ENCODE measurements at places on chromosomes 13 and 19.

DNA sequence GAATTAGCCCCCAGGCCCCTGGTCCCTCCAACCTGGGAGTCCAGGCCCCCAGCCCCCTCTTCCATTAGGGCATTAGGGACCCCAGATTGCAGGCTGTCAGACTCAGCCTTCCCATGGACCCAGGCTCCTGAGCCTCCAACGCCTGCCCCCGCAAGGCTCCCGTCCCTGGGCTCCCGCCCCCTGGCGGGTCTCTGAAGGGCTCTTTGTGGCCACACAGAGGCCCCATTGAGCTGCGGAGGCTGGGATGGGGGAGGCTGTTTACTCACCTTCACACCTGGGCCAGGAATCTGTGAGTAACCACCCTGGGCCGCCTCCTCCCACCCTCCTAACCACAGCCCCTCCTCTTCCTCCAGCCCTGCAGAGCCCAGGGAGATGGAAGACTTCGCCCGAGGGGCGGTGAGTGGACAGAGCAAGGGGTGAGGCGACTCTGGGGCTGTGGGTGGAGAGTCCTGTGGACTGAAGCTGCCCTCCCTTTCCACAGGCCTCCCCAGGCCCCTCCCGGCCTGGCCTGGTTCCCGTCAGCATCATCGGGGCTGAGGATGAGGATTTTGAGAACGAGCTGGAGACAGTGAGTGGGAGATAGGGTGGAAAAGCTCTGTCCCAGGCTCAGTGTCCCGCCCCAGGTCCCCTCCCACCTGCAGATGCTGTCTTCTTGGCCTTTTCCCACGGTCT, 4.9 kb downstream of the ARHGEF1 start:
- peak; percentile 84 for DNase-seq

- no peak for DNase-seq
Observed at GRCh38 chr13:38045278-38046048, 175.9 kb upstream of the TRPC4 start.

DNA sequence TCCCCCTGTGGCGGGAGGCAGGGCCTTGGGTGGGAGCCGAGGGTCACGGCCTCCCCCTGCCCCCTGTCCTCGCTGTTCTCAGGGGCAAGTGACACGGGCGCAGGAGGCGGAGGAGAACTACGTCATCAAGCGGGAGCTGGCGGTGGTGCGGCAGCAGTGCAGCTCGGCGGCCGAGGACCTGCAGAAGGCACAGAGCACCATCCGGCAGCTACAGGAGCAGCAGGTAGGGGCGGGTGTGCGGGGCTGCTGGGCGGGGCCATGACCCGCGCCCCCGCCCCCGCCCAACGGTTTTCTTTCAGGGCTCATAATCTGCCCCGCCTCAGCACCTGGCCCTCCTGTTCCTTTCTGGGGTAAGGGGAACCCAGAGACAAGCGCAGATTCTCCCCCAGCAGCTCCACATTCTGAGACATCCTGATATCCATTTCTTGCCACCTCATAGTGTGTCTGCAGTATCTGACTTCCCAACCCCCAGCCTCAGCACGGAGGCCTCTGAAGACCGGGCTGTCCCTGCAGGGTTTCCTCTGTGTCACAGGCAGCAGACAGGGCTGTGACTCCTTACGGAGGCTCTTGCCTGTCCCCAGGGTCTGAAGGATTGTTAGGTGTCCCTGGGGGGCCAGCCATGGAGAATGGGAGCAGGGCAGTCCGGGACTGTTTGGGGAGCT, 15.9 kb downstream of the PRR36 start:
- no peak for DNase-seq

DNA sequence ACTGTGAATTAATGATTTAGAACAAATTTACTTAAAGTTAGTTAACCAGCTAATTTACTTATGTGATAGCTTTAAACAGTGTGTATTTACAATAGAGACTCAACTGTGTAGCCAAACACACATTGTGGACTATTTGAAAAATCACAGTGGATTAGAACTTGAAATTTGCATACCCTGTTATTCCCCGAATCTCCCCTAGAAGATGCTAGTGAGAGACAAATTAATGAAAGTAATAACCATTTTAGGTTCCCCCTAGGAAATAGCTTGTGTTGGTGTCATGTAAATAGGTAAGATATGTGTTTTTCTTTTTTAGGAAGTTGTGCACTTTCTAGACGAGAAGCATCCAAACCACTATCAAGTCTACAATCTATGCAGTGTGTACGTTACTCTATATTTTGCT, 98.5 kb downstream of the C1QTNF9 start:
- no peak for DNase-seq

DNA sequence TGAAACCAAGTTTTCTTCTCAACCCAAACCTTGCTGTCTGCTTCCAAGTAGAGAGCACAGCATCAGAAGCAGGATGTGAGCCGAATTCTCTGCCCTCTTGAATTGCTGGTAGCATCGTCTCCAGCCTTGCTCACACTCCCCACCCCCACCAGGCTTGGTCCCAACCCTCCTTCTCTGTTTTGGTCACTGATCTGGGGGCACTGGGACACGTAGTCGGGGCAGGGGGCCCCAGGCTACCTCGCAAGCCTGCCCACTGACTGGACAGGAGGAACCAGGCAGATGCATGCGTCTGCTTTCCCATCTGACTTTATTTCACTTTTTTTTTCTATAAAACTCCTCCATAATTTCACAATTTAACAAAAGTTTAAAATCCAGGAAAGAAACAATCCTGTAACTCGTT, 69.7 kb downstream of the MLLT1 start:
- no peak for DNase-seq

- DNase-seq = peak; percentile 21
Observed at GRCh38 chr13:42574435-42575311, 721 bp downstream of the TNFSF11 start.

DNA sequence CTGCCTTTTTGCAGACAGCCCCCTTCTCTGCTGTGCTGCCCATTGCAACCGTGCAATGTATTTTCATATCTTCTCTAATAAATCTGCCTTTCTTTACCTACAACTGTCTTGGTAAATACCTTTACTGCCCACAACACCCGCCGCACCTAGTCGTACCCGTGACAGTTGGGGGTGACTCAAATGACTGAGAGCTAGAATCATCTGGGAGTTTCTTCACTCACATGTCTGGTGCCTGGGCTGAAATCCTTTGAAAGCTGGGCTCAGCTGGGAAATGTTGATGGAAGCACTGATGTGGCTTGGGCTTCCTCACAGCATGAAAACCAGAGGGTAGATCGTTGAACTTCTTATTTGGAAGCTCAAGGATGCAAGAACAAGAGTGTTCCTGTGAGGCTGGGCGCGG, 2.8 kb upstream of the PNMA8A start:
- DNase-seq = no peak

GRCh38 chr19:50721441-50722137, 1.6 kb upstream of the CLEC11A start:
- no peak for DNase-seq

GRCh38 chr13:99227909-99228688, 27.4 kb downstream of the UBAC2 start:
- no peak for DNase-seq

DNA sequence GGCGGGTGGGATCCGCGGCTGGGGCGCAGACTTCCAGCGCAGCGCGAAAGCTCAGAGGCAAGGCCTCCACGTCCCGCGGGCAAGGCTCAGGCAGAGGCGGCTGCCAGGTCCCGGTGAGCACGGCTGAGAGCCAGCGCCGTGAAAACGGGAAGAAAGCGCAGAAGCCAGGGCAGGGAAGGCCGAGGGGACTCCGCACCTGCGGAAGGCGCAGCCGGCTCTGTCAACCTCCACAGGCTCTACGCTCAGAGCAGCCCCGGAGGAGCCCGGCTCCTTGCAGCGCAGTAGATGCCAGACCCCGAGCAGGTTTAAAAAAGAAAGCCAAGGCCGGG, 131.0 kb downstream of the RNF17 start:
- no peak for DNase-seq

- DNase-seq = no peak
Observed at GRCh38 chr13:27523346-27524073, 73.1 kb upstream of the MTIF3 start.

- DNase-seq = no peak
Observed at GRCh38 chr19:47274891-47275761, 441 bp downstream of the INAFM1 start.

DNA sequence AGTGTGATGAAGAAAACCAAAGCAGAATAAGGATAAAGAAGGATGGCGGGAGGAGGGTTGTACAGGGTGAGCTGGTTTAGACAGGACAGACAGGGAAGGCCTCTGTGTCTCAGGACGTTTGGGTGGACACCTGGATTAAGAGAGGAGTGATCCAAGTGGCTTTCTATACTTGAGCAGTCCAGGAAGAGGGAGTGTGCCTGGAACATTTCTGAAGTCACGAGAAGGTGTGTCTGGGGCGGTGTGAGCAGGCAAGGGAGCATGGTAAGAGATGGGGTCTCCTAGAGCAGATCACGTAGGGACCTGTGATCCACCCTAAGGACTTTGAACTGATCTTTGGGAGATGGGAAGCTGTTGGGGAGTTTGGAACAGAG, 15.4 kb upstream of the STK24 start:
- DNase-seq = no peak

DNA sequence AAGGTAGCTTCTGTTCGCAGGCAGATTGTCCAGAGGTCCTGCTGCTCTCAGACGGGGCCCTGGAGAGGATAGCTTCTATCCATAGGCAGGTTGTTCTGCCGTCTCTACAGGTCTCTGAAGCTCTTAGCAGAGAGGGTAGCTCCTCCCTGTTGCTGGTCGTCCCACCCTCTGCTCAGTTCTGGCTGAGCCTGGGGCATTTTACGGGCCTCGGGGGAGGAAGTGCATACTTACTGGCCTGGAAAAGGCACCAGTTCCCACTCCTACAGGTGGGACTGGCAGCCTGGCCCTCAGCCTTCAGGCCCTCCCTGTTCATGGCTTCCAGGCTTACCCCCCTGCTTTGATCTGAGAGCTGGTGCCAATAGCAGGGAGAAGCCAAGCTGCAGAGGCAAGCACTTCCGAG, 42.3 kb downstream of the USPL1 start:
- no peak for DNase-seq

GRCh38 chr13:74115133-74115532, 19.1 kb downstream of the KLF12 start:
- DNase-seq = no peak

DNA sequence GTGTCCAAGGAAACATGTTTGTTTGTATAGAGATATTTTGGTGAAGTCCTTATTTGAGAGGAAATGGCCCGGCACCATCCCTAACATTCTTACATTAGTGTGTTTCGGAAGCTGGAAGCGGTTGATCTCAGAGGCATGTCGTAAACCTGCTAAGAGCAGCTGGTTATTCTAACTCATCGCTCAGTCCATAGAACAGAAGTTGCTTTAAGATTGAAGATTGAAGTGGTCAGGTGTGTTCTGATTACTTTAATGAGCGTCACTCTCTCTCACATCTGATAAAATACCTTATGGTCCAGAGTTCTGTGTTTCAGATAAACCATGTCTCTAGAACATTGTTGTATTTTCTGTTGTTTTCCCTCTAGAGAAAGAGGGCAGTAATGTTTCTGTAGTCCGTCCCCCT, 60.2 kb upstream of the FLT1 start:
- no peak for DNase-seq

- no peak for DNase-seq
Observed at GRCh38 chr13:43880214-43880855, 631 bp downstream of the LACC1 start.

DNA sequence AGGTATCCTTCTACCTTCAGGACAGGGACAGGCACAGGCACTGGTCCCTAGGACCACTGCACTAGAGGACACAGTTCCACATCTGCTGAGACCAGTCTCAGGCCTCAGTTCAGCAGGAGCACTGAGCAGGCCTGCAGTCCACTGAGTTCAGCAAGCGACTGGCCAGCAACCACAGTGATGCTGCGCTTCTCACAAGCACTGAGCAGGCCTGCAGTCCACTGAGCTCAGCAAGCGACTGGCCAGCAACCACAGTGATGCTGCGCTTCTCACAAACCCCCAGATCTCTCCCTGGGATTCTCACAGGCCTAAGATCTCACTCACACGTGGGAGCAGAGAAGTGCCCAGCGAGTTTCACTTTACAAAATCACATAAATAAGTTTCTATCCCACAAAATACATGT, 140.6 kb downstream of the IRS2 start:
- no peak for DNase-seq

DNA sequence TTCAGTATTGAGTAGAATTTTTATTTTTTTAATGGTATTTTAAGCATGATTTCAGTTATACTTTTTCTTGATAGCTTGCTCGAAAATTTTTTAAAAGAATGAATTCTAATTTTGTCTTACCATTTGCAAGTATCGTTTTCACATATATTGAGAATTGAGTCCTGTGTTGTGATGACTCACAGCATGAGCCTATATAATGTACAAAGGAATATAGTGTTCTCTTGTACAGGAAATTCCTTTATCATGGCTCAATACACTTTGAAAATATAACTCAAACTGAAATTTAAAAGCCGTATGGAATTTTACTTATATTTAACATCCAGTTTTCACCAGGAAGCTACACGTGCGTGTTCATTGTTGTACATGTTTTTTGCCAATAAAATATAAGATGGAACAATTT, 161.1 kb upstream of the TMTC4 start:
- no peak for DNase-seq

GRCh38 chr19:33186431-33187182, 7.5 kb upstream of the LRP3 start:
- DNase-seq = no peak

- peak; percentile 36 for DNase-seq
Observed at GRCh38 chr19:7904074-7905020, 670 bp downstream of the MAP2K7 start.

DNA sequence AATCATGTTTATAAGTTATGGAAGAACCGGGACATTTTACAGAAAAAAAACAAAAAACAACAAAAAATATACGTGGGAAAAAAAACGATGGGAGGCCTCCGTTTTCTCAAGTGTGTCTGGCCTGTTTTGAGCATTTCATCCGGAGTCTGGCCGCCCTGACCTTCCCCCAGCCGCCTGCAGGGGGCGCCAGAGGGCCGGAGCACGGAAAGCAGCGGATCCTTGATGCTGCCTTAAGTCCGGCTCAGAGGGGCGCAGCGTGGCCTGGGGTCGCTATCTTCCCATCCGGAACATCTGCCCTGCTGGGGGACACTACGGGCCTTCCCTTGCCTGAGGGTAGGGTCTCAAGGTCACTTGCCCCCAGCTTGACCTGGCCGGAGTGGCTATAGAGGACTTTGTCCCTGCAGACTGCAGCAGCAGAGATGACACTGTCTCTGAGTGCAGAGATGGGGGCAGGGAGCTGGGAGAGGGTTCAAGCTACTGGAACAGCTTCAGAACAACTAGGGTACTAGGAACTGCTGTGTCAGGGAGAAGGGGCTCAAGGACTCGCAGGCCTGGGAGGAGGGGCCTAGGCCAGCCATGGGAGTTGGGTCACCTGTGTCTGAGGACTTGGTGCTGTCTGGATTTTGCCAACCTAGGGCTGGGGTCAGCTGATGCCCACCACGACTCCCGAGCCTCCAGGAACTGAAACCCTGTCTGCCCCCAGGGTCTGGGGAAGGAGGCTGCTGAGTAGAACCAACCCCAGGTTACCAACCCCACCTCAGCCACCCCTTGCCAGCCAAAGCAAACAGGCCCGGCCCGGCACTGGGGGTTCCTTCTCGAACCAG, 1.8 kb upstream of the APOE start:
- DNase-seq = peak; percentile 52

DNA sequence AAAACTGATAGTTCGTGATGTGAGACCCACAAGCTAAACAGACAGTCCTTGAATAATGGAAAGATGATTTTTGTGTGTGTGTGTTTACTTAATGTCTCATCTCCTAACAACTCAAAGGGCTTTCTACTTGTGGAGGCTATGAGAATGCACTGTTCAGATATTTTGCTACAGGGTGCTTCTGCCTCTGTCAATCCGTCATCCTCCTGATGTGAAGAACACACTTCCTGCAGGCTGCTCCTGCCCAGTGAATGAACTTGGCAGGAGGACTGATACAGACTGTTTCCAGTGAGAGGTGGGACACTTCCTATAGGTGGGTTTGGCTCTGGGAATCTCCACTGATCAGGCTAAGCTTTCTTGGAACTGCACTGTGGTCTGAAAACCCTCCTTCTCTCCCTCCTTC, 168.4 kb upstream of the STARD13 start:
- DNase-seq = no peak

Measured in stimulated activated CD8-positive, alpha-beta memory T cell treated with anti-CD3 and anti-CD28 coated beads, Interleukin-12 subunit alpha, Interleukin-12 subunit beta, amount 100 ng/mL, for 1 hour (primary cell).